Dermis microvascular lymphatic vessel endothelial cell (primary cell): ENCODE measurements at places on chromosomes 4 and X. TPM values are rescaled to one million over a fixed set of nuclear protein-coding genes. Genes with fewer than 3 reads are reported as not detected.
A peak's percentile ranks its signal among the peaks of the same experiment; 100 is the strongest.

Gene VEGFC
- total RNA-seq = 0.76 and 0.77 TPM in 2 replicates

Gene FGFBP1
- total RNA-seq = not detected in 2 replicates

Gene ZNF674
- 3.1 and 4.6 TPM in 2 replicates for total RNA-seq

Gene DMD
- 1.8 and 2.1 TPM in 2 replicates for total RNA-seq

DNA sequence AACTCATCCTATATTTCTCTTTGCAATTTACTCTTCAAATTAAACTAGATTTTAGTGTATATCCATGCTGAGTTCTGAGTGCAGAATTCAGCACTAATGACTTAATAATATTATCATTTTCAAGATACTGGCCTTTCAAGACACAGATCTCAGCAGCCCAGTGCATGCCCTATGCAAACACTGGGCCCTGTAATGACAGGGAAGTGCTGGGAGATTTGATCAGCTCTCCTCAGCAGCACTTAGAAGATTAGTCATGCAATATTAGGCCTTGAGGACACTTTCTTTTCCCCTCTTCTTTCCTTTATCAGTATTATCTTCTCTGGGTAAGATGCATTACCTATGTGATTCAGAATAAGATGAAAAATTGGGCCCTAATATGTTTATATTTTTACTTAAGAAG lies 207.1 kb downstream of the PPP3CA start:
- no peak for DNase-seq

DNA sequence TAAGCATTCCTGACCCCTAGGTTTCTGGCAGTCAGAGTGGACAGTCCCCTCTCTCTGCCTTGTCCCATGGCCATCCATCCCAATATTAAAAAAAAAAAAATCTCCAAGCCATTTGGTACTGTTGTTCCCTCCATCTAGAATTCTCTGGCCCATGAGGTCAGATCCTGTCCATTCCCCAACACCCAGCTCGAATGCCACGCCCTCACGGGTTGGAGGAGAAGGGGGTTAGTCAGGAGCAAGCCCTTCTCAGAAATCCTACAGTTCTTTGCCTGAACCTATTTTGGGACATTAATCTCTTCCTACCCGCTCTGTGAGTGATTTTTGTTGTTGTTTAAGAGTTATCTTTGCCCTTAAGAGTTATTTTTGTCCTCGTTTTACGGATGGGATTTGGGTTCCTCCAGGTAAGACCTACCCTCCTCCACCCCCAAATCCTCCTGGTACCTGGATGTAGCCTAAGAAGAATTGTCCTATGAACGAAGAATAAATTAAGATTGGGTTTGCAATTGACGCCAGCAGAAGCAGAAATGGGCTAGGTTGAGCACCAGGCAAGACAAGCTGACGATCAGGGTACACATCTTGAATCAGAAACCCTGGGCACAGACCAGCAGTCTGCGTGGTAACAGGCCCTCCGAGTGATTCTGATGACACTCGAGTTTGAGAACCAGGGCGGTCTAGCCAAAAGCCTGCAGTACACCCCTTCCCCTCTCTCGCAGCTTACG lies 977 bp downstream of the RNF175 start:
- no peak for DNase-seq

DNA sequence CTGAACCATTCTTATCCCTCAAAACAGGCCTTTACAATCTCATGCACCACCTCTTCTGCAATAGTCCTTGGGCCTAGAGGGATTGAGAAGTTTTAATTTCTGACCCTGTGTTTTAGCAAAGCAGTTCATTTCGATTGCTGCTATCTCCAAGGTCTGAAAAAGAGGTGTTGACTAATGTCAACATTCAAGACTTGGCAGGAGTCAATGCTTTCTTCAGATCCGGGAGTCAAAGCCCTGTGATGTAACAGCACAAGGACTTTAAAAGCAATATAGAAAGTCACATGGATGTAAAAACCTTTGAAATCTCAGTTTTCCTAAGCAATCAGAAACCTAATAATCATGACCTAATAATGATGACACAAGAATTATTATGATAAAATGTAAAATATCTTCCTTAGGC lies 133.8 kb downstream of the ADAM29 start:
- no peak for DNase-seq

DNA sequence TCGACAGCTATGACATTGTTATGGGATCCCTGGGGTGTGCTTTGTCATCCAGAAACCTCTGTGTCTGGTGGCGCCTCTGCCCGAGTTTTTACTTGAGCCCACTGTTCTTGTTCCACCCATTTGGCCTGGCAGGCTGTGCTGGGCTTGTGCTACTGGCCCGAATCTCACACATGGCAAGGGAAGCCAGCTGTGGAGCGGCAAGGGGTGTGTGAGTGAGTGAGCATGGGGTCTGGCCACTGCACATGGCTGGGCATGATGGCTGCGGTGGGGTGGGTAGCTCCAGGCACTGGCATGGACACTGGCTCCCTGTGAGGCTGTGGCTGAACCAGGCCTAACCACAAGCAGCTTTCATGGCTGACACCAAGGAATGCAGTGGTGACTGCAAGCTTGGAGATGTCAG lies 89.2 kb downstream of the DACH2 start:
- no peak for DNase-seq

DNA sequence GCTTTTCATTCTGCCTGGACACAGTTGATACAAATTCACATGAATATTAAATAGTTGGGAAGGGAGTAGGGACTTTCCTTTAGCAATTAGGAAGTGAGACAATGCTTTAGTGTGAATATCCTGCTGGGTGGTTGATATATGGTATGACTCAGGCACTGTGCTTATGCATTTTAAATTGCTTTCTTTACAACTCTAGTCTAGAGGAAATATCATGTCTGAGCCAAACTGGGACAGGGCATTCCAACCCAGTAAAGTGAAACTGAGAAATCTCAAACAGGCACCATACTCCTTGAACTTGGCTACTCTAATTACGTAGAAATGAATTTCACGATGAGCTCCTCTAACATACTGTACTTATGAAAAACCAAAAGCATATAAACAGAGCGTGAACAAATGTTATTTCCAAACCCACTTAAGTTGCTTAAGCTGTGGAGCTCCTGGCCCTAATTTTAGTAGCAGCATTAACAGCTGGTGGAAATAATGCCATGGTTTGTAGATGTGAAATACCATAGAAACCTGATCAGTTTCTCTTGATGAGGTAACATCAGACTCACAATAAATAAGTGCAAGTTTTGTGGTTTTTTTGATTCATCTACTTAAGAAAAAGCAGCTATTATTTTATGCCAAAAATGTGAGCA lies 242.9 kb upstream of the GK2 start:
- DNase-seq = peak; percentile 90

DNA sequence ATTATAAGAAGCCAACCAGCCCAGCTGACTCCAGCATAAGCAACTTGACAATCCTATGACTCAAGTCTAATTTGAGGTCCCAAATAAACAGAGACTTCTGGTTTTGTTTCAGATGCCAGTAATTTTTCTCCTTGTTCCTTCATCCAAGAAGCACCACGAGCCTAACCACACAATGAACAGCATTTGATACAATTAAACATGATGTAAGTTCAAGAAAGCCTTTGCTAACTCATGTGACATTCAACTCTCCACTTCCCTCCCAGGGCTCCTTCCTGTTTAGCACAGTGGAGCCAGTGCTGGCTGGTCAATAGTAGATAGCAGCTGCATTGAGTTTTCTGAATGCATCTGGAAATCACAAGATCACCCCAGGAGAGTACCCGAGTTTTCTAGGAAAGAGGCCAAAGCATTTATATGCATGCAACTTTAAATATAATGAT lies 206.3 kb downstream of the ARHGAP24 start:
- DNase-seq = no peak

DNA sequence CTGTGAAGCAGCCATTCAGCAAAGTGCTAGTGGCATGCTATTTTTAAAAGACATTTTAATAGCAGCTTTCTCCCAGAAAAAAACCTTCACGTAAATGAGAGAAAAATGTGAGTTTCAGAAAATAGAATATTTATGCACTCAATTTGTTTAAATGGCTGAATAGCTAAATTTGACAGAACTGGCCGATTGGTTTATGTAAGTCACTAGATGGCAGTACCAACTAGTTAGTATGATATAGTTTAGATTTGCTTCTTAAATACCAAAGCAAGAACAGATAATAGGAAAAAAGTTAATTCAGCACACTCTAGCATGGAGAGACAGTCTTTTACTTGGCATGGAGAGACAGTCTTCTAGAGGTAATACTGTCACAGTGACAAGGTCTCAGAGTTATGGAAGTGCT lies 250.1 kb downstream of the SNCA start:
- peak; percentile 39 for DNase-seq
